ENCODE measurements at places on chromosomes 7 and 10.

DNA sequence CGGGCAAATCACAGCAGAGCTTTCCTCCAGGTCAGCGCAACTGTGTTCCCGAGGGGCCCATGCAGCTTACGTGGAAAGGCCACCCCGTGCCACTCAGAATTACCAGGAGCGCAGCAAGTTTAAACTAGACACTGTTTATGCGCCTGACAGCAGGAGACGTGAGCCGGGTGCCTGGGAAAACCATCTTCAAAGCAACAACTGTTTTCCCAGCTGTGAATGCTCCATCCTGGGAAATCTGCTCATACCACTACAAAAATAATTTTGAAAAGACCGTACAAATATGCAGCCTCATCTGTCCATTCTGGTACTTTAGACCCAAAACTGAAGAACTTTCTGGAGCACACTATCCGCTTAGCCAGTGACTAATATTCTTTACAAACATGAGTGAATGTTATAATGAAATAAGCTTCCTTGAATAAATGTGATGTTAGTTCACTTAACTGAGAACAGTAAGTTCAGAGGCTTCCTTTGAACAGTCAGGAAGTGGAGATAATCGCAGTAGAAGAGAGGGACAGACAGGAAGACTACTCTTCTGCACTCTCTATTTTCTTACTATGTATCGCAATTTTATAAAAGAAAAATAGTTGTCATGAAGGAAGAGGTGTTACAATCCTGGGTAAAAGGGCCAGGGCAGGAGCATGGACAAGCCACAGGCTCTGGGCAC lies 16.7 kb downstream of the GPER1 start:
- DNase-seq: no peak

GRCh38 chr10:79976999-79977398 lies 28.1 kb upstream of the SFTPD start:
- DNase-seq: no peak

DNA sequence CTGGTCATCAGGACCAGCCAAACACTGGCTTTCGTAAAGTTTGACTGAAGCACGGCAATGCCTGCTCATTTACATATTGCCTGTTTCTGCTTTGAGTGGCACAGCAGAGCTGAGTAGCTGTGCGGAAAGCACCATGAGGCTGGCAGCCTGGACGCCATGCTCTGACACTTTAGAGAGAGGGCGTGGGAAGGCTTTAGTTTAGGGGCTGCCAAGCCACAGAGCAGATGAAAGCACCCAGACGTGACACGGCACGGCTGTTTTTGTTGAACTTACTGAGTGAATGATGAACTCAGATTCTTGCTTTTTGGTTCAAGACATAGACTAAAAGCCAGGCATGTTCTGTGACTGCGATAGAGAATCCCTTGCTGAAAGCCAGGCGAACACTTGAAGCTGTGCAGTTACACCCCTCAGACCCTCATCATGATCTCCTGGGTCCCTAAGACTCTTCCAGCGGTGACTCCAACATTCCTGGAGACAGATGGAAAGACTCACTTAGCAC lies 182.1 kb downstream of the ZMYND11 start:
- DNase-seq: no peak

- no peak for DNase-seq
Observed at GRCh38 chr10:95841661-95842498, 65.9 kb upstream of the CC2D2B start.

GRCh38 chr10:65501259-65501658 lies 1424.6 kb upstream of the LRRTM3 start:
- DNase-seq: no peak

DNA sequence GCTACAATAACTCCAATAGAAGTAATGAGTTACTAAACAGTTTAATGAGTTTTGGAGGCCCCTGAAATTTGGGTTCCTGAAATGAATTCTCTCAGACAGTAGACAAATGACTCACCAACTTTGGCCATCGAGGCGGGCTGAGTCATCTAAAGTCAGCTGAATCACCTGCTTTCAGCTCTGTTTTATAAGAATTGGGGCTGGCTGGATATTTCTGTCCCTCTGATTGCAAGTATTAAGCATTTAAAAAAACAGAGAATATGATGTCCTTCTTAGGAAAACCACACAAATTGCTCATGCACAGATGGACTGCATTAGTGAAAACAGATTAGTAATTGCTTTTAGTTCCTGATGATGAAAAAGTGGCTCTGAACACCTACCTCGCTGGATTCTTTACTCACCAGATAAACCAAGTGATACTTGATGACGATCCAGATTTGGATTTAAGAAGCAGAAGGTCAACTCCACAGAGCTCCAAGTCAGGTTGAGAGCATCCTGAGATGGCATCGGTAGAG lies 59.1 kb downstream of the ZNF365 start:
- DNase-seq: peak; percentile 23

DNA sequence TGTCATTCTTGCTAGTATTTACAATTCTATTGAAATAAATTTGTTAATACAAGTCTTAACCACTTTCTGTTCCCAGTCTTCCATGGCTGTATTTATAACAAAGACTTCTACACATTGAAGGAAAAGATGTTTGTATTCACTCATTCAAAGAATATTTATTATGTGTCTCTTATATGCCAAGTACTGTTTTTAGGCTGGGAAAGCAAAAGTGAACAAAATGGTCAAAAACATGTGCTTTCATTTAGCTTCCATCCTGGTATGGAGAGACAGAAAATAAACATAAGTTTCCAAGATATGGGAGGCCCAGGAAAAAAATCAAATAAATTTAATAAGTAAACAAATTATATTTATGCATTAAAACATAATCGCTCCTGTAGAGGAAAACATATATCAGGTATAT lies 22.9 kb downstream of the CPED1 start:
- DNase-seq: no peak

- DNase-seq: no peak
Observed at GRCh38 chr10:127012071-127012768, 107.0 kb downstream of the DOCK1 start.

- DNase-seq: no peak
Observed at GRCh38 chr7:129665013-129665401, 53.5 kb downstream of the NRF1 start.

DNA sequence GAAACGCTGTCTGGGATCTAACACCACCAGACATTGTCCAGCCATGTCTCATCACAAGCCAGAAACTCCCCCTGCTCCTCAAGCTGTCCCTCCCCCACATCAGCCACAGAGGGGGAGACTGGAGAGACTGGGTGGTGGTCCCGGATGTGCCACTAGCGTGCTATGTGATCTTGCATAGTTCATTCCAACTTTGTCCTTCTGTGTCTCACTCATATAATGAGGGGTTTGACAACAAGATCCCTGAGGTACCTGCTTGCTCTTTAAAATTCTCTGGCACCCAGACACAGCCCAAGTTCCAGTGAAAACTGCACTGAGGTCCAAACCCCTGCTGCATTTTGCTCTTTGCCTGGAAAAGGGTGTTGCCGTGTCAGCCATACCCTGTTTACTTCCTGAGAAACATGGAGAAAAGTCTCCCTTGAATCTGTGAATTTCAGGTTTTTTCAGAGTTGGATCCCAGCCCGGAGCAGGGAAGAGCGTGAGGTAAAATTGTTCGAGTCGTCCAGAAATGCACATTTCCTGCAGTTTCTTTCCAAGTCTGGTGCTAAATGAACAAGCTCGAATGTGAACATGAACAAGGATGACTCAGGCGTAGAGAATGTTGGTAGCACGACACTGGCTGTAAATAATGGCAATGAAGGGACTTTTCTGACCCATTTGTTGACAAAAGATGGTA lies 156.6 kb downstream of the CCDC3 start:
- DNase-seq: no peak

GRCh38 chr7:150849204-150849775 lies 3.0 kb upstream of the AOC1 start:
- no peak for DNase-seq

- no peak for DNase-seq
Observed at GRCh38 chr10:61486251-61486650, 33.1 kb upstream of the TMEM26 start.

DNA sequence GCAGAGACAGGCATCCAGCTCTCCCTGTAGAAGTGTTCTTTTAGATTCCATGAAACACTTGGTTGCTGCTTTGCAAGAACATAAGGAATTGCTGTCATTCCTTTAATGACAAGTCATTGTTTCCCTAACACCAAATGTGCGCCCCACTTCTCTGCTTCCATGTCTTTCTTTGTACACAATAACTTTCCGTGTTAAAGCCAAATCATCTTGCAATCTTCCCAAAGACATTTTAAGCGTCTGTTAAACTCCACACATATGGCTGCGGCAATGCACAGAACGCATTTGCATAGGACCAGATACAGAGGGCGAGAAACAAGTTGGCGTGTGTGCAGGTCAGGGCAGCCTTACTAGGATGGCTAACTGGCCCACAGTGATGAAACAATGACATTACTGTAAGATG lies 399.3 kb upstream of the PRKCQ start:
- DNase-seq: no peak

DNA sequence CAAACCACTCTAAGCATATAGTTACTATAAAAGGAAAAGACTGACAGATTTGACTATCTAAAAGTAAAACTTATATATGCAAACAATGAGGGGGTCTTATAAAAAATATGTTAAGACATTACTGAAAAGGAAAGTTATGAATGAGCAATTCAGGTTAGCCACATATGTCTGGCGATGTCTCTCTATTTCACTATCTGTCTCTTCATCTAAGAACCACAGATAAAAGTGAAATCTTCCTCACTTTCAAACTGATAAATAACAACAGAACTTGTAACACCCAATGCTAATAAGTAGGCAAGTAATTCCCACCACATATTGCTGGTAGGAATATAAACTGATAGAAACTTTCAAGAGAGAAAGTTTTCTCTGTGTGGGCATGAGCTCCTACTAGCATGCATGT lies 138.2 kb downstream of the CHCHD3 start:
- DNase-seq: no peak

GRCh38 chr10:130463104-130463875 lies 327.1 kb downstream of the GLRX3 start:
- no peak for DNase-seq

DNA sequence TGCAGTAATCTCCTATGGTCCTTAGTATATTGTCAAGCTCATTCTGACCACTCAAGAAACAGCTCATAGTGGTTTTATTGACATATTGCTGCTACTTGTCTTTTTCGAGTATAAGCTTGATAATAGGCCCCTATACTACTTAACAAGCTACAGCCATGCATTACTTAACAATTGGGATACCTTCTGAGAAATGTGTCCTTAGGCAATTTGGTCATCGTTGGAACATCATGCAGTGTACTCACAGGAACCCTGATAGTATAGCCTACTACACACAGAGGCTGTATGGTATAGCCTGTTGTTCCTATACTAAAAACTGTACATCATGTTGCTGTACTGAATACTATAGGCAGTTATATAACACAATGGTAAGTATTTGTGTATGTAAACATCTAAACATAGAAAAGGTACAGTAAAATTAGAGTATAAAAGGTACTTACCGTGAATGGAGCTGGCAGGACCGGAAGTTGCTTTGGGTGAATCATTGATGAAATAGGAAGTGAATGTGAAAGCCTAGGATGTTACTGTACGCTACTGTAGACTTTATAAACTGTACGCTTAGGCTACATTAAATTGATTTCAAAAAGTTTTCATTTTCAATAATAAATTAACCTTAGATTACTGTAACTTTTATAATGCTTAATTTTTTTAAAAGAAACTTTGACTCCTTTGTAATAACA lies 160.9 kb downstream of the LRRC4 start:
- no peak for DNase-seq

DNA sequence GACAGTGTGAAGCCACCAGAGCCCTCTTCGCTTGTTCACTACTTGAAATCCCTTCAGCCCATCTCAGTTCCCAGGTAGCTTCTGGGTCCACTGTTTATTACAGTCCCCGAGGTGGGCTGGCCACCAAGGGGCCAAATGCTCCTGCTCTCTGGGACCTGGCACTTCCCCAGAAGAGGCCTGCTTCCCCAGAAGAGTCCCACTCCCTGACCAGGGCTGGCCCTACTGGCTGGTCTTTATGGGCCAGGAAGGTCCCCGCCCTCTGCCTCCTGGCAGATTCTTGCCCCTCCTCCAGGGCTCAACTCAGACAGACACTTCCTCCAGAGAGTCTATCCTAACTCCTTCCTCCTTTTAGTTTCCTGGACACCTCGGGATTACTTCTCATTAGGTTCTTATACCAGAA lies 70.7 kb upstream of the LRRC18 start:
- no peak for DNase-seq

DNA sequence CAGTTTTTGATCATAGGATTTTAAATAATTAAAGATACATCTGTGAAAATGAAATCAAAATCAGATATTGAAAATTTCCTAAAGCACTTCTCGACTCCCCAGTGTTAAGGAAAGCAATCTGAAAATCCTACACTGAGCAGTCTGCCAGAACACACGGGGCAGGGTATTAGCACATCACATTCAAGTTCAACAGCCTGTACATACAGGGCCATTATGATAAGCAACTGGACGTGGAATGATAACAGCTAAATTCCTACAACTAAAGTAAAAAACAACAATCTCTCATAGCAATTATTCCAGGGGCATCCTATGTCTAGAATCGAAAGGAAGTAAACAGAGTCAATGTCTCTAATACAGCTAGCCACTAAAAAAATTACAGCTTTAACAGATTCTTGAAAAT lies 31.7 kb downstream of the TRDMT1 start:
- no peak for DNase-seq

DNA sequence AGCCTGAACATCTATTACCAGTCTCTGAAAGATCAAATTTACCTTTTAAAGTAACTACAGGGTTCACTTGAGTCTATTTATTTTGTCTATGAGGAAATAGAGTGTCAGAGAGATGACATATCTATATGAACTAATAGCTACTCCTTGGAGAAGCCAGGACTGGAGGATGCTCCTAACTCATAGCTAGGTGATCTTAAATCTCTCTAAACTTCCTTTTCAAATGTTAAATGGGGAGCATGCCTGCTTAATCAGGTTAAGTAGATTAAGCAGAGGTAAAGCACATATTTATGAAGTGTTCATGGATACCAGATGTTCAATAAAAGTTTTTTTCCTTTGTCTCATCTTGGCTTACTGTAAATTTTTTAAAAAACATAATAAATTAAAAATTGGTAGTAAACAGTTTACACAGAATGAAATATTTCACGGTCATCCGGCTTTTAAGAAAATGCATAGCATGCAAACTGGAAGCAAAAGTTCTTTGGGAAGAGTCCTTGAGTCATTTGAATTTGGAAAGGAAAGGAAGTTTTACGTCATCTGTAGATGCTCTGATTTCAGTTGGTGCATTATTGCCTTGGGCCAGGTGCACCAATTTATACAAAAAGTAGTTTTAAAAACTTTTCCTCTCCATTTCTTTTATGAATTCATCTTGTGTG lies 155.1 kb downstream of the BICC1 start:
- no peak for DNase-seq

GRCh38 chr7:116095396-116095795 lies 64.8 kb upstream of the TFEC start:
- DNase-seq: no peak

DNA sequence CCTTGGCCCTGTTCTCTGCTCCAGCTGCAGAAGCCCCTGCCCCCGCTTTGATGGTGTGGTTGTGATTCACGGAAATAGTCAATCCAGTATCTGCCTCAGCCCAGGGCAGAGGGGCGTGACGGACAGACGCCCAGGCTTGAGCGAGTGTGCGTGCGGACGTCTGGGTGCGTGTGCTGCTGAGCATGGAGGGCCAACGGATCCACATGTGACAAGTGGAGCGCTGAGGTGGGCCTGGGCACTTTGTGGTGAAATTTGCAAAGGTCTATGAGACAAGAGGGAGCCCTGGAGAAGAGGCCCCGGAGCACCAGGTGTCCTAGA lies 94.4 kb downstream of the WDR37 start:
- DNase-seq: no peak

Data from stimulated activated effector memory CD8-positive, alpha-beta T cell treated with anti-CD3 and anti-CD28 coated beads, Interleukin-12 subunit alpha, Interleukin-12 subunit beta, amount 100 ng/mL, for 72 hours (primary cell).